ENCODE measurements at places on chromosomes 2 and 18.

GRCh38 chr2:100416935-100417710 is at the start of gene CHST10:
Gene CHST10 (minus strand): TSS chr2:100417668. CDS start chr2:100406675, 10,993 bp downstream.
- peak; percentile 47 for DNase-seq

- DNase-seq, result no peak
These were observed 521.5 kb upstream of the NRXN1 start for GRCh38 chr2:51553476-51553875.

GRCh38 chr2:27583390-27583915 is 611 bp downstream of the ZNF512 start:
- DNase-seq, result no peak

- no peak for DNase-seq
These were observed 22.0 kb downstream of the SLC14A1 start for GRCh38 chr18:45745817-45746461.

DNA sequence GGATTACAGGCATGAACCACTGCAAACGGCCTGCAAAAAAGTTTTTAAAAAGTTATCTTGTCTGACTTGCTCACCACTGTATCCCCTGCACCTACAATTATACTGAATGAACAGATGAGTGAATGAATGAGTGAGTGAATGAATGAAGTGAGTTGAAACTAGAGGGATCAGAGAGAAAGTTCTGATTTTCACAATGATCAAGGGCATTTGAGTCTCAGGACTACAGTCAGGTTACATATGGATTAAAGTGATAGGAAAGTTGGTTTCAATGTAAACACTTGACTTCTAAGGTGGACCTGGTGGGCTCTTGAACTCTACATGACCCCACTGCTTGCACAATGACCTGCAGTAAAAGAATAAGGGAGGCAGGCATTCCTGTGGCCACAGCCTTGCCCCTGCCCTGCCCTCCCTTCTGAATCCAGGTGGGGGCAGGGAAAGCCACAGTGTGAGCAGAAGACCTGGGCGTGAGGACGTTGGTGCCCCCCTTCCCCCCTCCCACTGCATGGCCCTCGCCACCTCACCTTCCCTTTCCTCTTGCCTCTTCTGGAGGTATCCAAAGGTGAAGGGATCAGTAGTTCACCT is 10.7 kb downstream of the C2orf80 start:
- DNase-seq, result no peak

GRCh38 chr2:116987447-116987846 is 827.0 kb upstream of the DDX18 start:
- DNase-seq, result no peak

All from stimulated activated CD8-positive, alpha-beta memory T cell treated with anti-CD3 and anti-CD28 coated beads, Interleukin-15, amount 100 ng/mL, for 24 hours (primary cell).